ENCODE measurements at places on chromosomes 2 and 18.
A peak's percentile ranks its signal among the peaks of the same experiment; 100 is the strongest.

DNA sequence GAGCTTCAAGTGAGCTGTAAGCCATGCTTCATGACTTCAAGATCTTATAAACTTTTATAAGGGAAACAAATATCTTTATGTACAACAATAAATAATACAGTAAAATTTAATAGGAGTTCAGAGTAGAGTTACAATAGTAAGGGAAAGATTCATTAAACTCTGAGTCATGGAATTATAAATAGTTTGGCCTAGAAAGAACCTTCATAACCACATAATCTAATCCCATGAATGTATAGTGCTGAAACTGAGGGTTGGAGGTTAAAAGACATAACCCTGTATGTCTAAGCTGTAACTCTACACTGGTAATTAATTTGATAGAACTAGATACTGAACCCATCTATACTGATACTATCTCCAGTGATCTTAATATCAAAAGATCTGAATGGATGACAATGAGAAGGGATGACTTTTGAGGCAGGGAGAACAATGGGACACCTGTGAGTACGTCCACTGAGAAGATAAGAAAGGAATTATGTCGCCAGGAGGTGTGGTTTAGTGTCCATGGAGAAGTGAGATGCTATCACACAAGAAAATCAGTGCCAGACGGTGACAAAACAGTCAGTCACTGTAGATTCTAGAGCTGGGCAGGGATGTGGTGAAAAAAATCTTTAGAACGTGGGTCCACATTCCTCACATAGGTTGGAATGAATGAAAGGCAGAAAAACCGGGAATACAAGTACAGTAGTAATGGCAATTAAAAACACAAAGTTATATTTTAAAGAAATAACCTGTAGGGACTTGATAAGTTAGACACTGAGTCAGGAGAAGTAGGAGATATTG is 1.1 kb downstream of the IL1F10 start:
- DNase-seq, result no peak

DNA sequence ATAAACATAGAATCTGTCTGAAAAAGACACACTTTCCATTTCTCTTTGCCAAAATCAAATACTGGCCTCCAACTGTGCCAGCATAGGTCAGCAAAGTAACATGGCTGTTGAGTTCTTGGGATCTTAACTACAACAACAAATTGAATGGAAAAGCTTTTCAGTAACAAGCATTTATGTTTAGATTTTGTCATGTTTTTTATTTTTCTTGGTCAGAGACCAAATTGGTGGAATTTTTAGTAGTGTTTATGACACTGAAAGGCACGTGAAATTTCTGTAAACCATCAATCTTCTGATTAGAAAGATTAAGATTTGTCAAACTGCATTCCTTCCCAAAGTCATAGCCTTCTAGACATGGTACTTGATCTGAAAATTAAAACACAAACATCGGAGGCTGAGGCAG is 77.6 kb downstream of the PDE1A start:
- no peak for DNase-seq

DNA sequence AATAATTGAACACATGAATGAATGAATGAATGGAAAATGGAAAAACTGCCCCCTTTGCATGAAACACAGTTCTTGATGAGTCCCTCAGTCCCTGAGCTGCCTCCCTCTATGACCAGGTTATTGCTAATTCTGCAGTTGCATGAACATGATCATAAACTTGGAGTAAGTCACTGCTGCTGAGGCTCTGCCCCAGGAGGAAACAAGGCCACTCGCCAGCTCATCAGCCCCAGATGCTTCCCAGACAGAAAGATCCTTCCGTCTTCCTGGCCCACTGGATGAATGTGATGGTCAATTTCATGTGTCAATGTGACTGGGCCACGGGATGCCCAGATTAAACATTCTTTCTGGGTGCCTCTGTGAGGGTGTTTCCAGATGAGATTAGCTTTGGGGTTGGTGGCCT is 16.4 kb downstream of the GPR45 start:
- no peak for DNase-seq

GRCh38 chr2:152405206-152406118 is 70.5 kb downstream of the FMNL2 start:
- DNase-seq, result no peak

DNA sequence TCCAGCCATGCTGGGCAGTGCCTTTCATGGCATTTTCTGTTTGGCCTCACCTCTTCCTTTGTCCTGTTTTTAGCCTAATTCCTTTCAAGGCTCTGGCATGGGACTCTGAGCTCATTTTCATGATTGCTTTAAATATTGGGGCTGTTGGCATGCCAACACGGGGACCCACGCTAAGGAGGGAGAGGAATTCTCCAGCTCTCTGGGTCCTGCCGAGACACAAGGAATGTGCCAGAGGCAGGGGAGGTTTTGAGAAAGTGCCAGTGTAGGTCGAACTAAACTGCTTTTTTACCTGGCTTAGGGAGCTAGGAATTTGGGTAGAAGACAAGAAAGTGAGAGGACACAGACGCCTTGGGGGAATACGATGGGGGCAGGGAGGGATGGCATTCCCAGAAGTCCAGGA is 42.3 kb downstream of the RPL37A start:
- no peak for DNase-seq

DNA sequence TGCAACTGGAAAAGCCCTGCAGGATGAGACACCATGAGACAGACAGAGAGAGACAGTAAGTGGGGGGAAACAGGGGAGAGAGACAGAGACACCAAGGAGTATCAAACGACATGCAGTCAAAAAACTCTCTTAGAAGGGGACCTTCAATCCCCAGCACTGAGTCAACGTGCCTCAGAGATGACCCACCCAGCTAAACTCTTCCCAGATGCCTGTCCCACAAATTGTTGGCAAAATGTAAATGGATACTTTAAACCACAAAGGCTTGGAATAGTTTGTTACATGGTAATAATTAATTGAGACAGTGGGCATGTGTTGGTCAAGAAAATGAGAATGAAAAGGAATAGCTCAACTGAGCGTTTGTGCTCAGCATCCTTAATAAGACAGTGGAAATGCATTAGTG is 98.3 kb downstream of the GRB14 start:
- DNase-seq, result no peak

DNA sequence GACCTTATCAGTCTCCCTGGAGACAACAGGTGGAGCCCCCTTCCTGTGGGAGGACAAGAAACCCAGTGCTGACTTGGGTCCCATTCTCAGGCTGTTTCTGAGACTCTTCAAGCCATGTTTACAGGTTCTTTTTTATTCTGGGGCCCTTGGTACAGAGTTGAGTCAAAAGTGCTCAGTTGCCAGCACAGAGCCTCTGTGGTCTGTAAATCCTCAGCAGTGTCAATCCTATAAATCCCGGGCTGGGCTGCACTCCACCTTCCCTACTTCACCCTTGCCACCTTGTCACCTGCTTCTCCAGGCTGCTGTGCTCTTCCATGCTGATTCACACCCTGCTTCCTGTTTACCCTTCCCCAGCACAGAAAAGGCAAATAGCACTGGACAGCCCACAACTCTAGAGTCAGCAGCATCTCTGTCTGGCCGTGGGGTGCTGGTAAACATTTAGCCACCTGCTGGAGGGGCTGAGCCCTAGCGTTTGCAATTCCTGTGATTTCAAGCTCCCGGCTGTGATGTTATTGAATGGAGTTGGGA is 74.7 kb downstream of the TNFRSF11A start:
- peak; percentile 21 for DNase-seq

- DNase-seq, result no peak
These were observed 588.9 kb upstream of the TMEFF2 start for GRCh38 chr2:192783643-192784042.

GRCh38 chr2:241967467-241968144 is 98.1 kb downstream of the RTP5 start:
- no peak for DNase-seq

- no peak for DNase-seq
These were observed 411.1 kb downstream of the NRXN1 start for GRCh38 chr2:50620783-50621182.

DNA sequence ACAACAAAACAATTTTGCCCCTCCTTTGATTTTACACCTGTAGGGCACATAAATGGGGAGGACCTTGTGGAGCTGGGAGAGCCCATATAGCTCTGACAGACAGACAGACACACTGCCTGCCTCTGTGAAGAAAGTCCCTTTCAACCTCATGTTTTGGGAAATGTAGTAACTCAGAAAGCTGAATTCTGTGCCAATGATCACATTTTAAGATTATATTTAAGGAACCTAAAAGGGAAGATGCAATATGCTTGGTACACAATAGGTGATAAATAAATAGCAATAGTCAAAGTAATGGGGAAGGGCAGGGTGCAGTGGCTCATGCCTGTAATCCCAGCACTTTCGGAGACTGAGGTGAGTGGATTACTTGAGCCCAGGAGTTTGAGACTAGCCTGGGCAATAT is 446.4 kb upstream of the ID2 start:
- DNase-seq, result no peak

GRCh38 chr2:96103187-96103601 is 13.2 kb downstream of the ADRA2B start:
- no peak for DNase-seq

DNA sequence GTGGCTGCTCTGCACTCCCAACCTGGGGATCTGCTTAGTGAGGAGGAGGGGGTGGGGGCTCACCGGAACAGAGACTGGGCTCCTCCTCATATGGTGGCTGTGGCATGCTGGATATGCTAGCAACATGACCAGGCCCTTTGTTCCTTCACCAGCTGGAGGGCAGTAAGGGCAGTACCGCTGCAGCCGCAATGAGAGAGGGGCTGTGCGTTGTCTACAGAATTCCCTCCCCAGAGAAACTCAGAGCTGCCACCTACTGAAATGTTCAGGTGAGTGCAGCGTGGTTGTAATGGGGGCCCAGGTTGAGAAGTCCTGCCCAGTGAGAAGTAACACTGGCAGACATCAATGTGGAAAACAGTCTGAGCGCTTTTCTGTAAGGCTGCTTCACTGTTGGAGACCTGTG is 1211.9 kb upstream of the NXPH2 start:
- DNase-seq, result no peak

DNA sequence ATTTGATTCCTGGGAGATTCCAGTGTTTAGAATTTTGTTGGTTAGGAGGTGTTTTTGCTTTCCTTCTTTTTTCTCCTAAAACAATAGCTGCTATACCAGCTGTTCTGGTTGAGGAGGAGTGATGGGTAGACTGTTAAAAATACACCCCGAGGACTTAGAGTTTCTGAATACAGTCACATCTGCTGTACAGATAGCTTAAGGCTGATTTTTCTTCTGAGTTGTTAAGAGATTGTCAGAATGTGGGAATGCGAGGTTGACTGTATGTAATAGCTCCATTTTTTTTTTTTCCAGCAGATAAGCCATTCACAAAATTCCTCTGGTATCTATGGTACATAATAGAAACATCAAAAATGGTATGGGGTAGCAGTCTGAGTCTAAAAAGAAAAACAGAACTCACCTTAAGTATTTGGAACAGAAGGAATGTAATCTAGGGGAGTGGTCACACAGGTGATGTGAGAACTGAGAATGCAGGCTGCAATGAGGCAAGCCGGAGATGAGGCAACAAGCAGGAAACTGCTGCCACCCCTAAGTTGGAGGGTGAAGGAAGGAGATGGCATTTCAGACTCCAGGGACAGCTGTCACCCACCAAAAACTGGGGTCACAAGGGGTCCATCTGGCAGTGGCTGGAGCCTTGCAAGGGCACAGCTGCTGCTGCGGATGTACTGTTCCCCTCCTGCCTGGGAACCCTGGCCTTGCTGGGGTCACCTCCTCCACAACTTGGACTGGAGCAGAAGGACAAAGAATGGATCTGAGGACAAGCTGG is 2.4 kb downstream of the DGKD start:
- DNase-seq, result no peak

DNA sequence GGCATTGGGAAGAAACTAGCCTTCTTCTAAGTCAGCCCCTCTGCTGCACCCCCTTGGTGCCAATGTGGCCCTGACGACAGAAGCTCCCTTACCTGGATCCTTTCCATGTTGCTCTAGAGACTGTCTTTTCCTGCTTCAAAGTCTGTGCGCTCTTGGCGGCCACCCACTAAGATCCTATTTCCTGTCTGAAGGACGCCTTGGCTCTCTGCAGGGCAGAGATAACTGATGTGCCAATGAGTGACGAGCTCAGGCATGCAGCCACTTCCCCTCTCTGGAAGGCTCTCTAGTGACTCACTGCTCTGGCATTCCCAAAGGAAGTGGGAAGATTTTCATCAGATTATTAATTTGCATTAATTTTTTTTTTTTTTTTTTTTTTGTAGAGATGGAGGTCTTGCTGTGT is 273.5 kb downstream of the CDH20 start:
- peak; percentile 57 for DNase-seq

DNA sequence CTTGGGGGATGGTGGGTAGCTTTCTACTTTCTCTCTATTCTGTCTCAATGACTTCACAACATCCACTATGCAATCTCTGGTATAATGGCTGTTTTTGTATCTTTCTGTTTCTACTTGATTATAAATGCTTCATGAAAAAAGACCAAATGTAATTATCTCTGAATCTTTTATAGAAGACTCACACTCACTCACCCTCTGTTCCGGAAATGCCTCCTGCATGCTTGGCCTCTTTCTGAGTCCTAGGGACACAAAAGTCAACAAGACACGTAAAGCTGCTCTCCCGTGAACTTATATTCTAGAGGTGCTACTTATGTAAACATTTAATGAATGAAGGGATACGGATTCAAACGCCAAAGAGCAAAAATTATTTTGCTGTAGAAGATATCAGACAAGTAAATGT is 502.2 kb upstream of the SOX11 start:
- DNase-seq, result no peak

DNA sequence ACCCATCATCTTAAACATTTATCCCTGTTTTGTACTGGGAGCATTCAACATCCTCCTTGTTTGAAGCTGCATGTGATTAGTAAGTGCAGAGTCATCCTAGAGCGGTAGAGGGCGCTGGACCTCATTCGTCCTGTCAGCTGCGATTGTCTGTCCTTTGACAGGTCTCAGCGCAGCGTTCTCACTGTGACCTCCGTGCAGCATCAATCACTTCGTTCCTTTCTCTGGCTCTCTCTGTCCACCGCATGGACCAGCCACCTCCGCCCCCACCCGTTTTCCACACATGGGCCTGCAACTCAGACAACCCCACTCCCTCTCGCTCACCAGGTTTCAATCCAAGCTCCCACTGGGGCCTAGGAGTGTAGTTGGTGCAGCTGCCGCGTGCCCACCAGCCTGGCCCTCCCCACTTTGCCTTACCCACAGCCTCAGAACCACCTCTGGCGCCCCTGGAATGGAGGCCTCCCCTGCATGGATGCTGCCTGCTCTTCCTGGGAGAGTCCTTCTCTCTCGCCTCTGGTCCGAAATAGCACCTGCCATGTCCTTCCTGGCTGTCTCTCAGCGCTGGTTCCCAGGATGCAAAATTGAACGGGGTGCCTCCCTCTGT is 90.5 kb downstream of the NDUFA10 start:
- DNase-seq, result peak; percentile 18

DNA sequence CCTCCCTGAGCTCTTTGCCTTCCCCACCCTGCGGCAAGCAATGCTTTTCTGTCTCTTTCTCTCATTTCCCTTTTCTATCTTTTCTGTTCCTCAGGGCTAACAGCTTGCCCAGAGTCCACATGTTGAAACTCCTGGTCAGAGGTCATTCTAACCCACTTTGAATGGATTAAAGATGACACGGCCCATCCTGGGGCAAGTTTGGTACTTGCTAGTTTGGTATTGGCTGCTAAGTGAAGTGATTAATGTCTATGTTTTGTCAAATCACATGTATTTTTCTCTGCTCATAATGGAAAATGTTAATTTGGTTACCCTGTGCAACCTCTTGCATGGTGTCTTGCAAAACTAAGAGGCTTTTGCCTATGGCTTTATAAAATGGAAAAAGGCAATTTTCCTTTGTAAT is 960.2 kb downstream of the CNTNAP5 start:
- no peak for DNase-seq
